ENCODE measurements at places on chromosomes 2 and 18.

- peak; percentile 12 for DNase-seq
Observed at GRCh38 chr2:176270100-176270750, 983 bp downstream of the MTX2 start.

GRCh38 chr2:26492749-26493515 is 15.0 kb upstream of the OTOF start:
- no peak for DNase-seq

GRCh38 chr2:172052000-172052983 is 33.0 kb upstream of the DLX1 start:
- peak; percentile 35 for DNase-seq

GRCh38 chr2:186995092-186995491 is 146.1 kb upstream of the ZSWIM2 start:
- peak; percentile 39 for DNase-seq

DNA sequence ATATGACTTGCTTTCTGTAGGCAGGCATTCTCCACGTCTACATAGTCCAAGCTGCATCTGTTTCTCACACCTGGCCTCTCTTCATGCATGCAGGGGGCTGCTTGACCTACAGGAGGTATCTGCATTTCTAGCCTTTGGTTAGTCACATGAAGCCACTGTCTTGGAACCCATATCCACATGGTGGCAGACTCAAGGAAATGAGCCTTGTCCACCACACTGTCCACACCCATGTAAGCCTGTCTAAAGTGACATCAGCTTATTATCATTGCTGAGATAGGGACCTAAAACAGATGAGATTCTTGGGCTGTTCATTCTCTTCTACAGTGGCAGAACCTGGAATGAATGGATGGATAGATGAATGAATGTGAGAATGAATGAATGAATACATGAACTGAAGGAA is 160.4 kb downstream of the DOCK10 start:
- peak; percentile 8 for DNase-seq

DNA sequence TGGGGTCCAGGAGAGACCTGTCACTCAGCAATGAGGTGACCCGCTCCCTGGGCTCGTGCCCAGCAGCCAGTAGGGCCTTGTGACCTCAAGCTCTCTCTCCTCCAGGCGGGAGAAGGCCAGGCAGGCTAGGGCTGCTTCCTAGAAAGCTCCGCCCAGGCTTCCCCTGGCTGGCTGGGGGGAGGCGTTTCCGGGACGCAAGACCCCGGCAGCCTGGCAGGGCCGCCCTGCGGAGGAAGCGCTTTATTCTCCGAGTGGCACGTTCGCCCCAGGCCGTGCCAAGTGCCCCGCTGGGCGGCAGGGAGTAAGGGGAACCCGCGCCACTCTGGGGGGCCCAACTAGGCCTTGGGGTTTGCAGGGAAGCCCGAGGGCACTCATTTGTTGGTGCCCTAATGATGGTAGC is 21.2 kb upstream of the EPAS1 start:
- DNase-seq, result no peak

DNA sequence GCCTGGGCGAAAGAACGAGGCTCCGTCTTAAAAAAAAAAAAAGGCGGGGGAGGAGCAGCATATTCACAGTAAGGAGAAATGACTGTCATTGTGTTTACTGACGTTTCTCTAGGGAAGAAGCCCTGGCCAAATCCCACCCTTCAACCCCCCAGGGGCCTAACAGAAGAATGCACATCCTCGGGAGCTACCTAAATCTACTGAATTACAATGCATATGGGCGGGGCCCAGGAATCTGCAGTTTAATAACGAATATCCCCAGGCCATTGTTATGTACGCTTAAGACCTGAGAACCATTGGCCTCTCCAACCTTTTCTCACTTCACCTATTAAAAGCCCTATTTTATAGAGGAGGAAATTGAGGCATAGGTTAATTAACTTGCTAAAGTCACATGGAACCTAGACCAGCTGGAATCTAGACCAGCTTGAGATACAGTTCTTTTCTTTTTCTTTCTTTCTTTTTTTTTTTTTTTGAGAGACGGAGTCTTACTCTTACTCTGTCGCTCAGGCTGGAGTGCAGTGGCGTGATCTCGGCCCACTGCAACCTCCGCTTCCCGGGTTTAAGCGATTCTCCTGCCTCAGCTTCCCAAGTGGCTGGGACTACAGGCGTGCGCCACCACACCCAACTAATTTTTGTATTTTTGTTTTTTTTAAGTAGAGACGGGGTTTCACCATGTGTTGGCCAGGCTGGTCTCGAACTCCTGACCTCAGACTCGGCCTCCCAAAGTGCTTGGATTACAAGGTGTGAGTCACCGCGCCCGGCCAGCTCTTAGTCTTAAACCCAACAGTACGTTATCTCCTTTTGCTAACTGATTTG is 708 bp upstream of the RIF1 start:
- no peak for DNase-seq

- no peak for DNase-seq
Observed at GRCh38 chr2:45915523-45915922, 264.0 kb downstream of the PRKCE start.

DNA sequence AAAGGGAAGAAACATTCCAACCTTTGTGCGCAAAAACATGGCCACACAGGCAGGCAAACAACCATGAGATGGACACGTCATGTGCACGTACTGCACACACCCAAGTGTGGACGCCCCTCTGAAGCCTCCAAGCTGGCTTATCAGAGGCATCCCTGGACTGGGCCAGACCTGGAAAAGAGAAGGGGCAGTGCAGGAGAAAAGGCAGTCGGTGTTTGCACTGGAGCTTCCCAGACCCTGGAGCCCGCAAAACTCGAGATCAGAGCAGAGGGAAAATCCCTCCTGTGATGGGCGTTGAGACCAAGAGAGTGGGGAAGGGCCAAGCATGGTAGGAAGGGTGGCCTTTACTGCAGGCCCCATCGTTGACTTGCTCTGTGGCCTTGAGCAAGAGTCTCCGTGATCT is 269.5 kb downstream of the CYRIA start:
- DNase-seq, result no peak

- no peak for DNase-seq
Observed at GRCh38 chr2:219638948-219639755, 11.7 kb downstream of the SLC4A3 start.

- DNase-seq, result no peak
Observed at GRCh38 chr18:65487569-65487968, 263.2 kb upstream of the CDH7 start.

- no peak for DNase-seq
Observed at GRCh38 chr2:100236166-100236565, 86.1 kb downstream of the LONRF2 start.

- DNase-seq, result no peak
Observed at GRCh38 chr2:168717790-168718502, 84.5 kb upstream of the NOSTRIN start.

DNA sequence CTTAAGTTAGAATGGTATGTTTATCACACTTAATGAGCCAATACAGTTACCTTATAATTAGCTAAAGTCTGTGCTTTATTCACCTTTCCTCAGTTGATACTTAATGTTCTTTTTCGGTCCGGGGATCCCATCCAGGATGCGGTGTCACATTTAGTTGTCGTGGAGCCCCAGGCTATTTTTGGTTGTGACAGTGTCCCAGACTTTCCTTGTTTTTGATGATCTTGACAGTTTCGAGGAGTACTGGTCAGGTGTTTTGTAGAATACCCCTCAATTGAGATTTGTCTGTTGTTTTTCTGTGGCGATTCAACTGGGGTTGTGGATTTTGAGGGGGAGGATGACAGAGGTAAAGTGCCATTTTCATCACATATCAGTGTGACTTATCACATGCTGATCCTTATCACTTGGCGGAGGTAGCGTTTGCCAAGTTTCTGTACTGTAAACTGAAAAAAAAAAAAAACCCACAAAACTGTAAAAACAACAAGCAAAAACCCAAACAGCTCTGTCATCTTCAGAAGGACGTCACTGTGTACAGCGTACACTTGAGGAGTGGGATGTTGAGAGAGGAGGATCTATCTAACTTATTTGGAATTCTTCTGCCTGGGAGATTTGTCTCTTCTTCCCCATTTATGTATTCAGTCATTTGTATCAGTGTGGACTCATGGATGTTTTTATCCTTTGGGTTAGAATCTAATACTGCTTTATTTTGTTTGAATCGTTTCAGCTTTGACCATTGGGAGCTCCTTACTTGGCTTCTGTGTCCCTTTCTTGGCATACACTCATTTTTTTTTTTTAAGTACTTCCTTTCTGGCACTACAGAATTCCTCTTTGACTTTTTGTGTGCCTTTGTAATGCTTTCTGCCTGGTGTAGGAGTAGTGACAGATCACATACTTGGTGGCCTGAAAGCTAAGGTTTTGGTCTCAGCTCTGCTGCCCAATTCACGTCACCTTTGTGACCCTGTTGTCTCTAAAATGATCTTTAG is 68.1 kb downstream of the FMNL2 start:
- no peak for DNase-seq

GRCh38 chr2:4662161-4662779 is 958.9 kb downstream of the DCDC2C start:
- no peak for DNase-seq

GRCh38 chr2:183024339-183025095 is 13.7 kb downstream of the NCKAP1 start:
- DNase-seq, result peak; percentile 35

DNA sequence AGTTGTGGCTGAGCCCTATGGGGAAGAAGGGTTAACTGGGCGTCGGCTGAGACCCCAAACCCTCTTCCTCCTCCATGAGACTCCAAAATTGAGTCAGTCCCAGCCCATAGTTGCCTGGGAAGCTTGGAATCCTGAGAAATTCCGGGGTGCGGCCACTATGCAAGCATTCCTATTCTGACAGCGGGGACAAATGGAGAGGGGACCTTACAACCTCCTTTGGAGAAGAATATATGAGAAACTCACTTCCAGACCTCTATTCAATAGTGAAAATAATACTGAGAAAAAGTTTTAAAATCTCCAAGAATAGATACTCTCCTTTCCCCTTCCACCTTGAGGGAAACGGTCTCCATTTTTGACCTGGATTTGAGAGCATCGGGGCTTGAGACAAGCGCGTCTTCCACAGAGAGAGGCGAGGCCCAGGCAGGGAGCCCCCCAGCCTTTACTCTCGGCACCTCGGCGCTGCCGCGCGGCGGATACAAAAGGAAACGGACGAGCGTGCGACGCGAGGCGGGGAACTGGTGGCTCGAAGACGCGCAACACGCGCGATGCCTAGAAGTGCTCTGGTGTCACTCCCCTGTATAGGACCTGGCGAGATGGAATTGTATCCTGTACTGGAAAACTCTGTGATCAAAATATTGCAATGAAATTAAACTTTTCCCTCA is 11.1 kb downstream of the NR4A2 start:
- DNase-seq, result no peak

Measured in IMR-90 (cell line).